ENCODE measurements at places on chromosomes 5 and 9. TPM values are rescaled to one million over a fixed set of nuclear protein-coding genes. Genes with fewer than 3 reads are reported as not detected.

HAVCR2 gene
- not detected for total RNA-seq

PRR16 gene
- 1.6 TPM for total RNA-seq

FGF1 gene
- 0.09 TPM for total RNA-seq

RBM18 gene
- total RNA-seq = 6.7 TPM

NKD2 gene
- not detected for total RNA-seq

CCDC107 gene
- total RNA-seq = 13.7 TPM

SEPTIN8 gene
- total RNA-seq = 44.6 TPM

SLC2A6 gene
- 22.2 TPM for total RNA-seq

CAMLG gene
- 52.8 TPM for total RNA-seq

PCDHB11 gene
- total RNA-seq = 0.38 TPM

PDE8B gene
- not detected for total RNA-seq

TMEM174 gene
- not detected for total RNA-seq

HK3 gene
- not detected for total RNA-seq

AHRR gene
- 9.4 TPM for total RNA-seq

FRRS1L gene
- 0.28 TPM for total RNA-seq

PROB1 gene
- total RNA-seq = 1.2 TPM

AMBP gene
- not detected for total RNA-seq

SPINK7 gene
- total RNA-seq = not detected

FAM221B gene
- not detected for total RNA-seq

RLN2 gene
- 0.28 TPM for total RNA-seq

FOXD4L3 gene
- total RNA-seq = not detected

GHR gene
- 0.66 TPM for total RNA-seq

URM1 gene
- 43.2 TPM for total RNA-seq

MARVELD2 gene
- total RNA-seq = 1.7 TPM

ADRA1B gene
- 0.94 TPM for total RNA-seq

FSTL4 gene
- total RNA-seq = not detected

RXRA gene
- total RNA-seq = 10.8 TPM

GFI1B gene
- total RNA-seq = not detected

HAPLN1 gene
- not detected for total RNA-seq

ADGRV1 gene
- 0.56 TPM for total RNA-seq

CORO2A gene
- 0.18 TPM for total RNA-seq

ZBTB26 gene
- 3.7 TPM for total RNA-seq

ZFP37 gene
- total RNA-seq = 1.4 TPM

ACSL6 gene
- total RNA-seq = 0.47 TPM

IL4 gene
- total RNA-seq = not detected

CAPSL gene
- total RNA-seq = not detected

PCAT7 gene
- not detected for total RNA-seq

All from endothelial cell of coronary artery (primary cell).